Lower lobe of right lung (tissue), 2 donors: ENCODE measurements at places on chromosomes 2 and 18.

- H3K4me3 ChIP-seq, result no peak overlapping the region
- no peak overlapping the region for H3K27ac ChIP-seq
Observed at GRCh38 chr2:37168217-37168981, 11.6 kb upstream of the EIF2AK2 start.

- no peak for DNase-seq
- no peak overlapping the region for H3K4me3 ChIP-seq
- no peaks in the 10 kb centered on the region for H3K4me1 ChIP-seq
- H3K27ac ChIP-seq, result no peak overlapping the region
Observed at GRCh38 chr2:241910604-241911520, 41.3 kb downstream of the RTP5 start.

DNA sequence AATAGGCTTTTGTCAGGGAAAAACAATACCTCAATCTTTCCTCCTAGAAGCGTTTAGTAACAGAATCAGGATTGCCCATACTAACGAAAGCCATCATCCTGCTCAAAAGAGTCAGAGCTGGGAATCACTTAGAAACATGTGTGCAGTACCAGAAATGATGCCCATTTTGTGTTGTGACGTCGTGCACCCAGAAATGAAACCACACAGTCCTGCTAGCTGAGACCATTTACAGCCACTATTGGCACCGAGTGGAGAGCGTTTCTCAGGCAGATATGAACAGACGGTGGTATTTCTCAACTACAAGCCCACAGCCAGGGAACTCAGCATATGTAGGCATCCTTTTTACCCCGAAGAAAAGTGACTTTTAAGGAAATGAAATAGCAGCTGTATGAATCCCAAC, 284.3 kb upstream of the LRATD1 start:
- no peak overlapping the region for H3K4me3 ChIP-seq
- DNase-seq, result no peak
- no peaks in the 10 kb centered on the region for H3K27me3 ChIP-seq
- H3K27ac ChIP-seq, result no peak overlapping the region

DNA sequence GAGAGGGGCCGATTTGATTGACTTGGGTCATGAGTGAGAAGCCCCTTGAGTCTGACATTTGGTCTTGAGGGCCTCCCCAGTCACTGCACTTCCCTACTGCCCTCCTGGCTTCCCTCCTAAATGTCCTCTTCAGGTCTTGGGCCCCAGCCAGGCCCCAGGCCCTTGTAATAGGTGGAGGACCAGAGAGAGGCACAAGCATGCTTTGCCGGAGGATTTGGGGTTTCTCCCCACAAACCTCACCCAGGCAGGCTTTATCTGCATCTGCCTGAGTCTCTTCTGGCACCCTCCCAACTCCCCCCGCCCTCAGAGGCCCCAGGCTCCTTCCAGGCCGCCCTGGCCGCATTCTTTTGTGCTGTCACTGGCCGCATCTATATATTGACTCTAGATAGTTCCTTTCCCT, 270.7 kb downstream of the HAUS1 start:
- H3K4me3 ChIP-seq, result no peak overlapping the region
- H3K27me3 ChIP-seq, result no peaks in the 10 kb centered on the region
- H3K36me3 ChIP-seq, result no peaks in the 10 kb centered on the region
- no peaks in the 10 kb centered on the region for H3K4me1 ChIP-seq

DNA sequence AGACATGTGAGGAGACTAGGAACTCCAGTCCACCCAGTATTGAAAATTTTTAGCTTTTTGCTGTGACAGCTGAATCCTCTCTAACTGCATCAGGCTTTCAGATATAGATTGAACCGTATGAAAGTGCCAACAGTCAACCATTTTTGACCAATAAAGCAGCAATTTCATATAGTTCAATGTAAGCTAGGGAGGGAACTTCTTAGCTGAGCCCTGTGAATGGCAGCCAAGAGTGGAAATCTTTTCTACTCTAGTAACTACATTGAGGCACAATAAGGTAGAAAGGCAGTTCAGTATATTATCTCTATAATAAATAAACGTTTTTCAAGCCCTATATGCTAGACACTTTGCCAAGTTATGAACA, 96.3 kb upstream of the TANK start:
- DNase-seq, result no peak
- H3K4me1 ChIP-seq, result peaks cover 17% of the 10 kb centered on the region
- H3K36me3 ChIP-seq, result no peaks in the 10 kb centered on the region
- no peaks in the 10 kb centered on the region for H3K27me3 ChIP-seq
- H3K27ac ChIP-seq, result no peak overlapping the region
- no peak overlapping the region for H3K4me3 ChIP-seq
